Epithelial cell of prostate (primary cell): ENCODE measurements at places on chromosomes 13 and 19.

- DNase-seq = no peak
These were observed 2.9 kb downstream of the KLK15 start for GRCh38 chr19:50830266-50831025.

GRCh38 chr13:40391788-40392187 lies 274.7 kb downstream of the FOXO1 start:
- no peak for DNase-seq

GRCh38 chr13:112064222-112064621 lies 2.7 kb upstream of the SOX1 start:
- DNase-seq = no peak

DNA sequence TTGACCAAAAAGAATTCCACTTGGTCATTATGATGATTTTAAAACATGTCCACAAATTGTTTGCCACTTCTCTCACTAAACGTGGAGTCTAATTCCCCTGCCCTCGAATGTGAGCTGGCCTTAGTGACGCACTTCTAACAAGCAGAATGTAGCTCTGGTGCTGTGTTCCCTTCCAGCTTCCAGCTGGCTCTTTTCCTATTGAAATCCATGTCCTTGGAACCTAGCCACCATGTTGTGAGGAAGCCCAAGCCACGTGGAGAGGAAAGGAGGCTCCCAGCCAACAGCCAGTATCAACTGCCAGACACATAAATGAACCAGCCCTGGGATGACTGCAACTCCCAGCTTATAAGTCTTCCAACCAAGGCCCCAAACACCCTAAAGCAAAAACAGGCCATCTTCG lies 23.6 kb upstream of the CEBPA start:
- DNase-seq = no peak

GRCh38 chr13:97212601-97213040 lies 9.5 kb upstream of the MBNL2 start:
- DNase-seq = no peak

- no peak for DNase-seq
These were observed 184.8 kb upstream of the PCDH20 start for GRCh38 chr13:61600360-61601033.

GRCh38 chr19:48914181-48914580 lies 14.1 kb downstream of the NUCB1 start:
- no peak for DNase-seq

- DNase-seq = no peak
These were observed 26.3 kb downstream of the IL12RB1 start for GRCh38 chr19:18060472-18060871.
